ENCODE measurements at places on chromosomes 2 and 18.

- DNase-seq: no peak
Measured at GRCh38 chr2:85032621-85033020, 61.7 kb downstream of the KCMF1 start.

- DNase-seq: no peak
Measured at GRCh38 chr18:27616324-27616723, 431.2 kb upstream of the CHST9 start.

- no peak for DNase-seq
Measured at GRCh38 chr2:148022882-148023281, 2.0 kb downstream of the MBD5 start.

GRCh38 chr18:2244641-2245040, 326.7 kb downstream of the METTL4 start:
- DNase-seq: no peak

GRCh38 chr2:7071154-7071553, 153.9 kb downstream of the RNF144A start:
- no peak for DNase-seq

DNA sequence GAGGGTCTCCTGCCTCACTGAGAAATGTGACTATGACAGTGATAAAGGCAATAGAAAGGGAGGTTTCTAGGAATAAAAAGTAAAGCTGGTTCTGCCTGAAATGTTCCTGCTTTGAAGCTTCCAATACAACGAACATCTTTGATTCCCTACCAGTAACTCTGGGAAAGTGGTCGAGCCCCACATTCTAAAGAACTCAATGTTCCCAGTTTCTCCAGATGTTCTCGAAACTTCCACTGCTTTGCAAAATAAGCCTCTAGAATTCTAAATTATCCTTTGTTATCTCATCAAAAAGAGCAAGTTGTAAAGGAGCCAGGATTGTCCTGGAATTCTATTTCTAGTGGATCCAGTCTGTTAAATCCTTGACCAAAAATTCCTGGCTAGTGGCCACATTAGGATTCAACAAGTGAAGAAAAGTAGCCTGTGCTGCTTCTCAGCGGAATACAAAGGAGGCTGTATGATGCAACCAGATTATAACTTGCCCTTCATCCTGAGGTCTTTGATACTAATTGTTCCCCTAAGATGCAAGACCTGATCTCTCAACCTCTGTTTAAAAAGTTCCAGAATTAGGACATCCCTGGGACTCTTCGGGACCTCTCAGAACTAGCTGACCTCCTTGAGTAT, 8.4 kb downstream of the SCN7A start:
- DNase-seq: no peak

Data from stimulated activated CD8-positive, alpha-beta memory T cell treated with anti-CD3 and anti-CD28 coated beads, Interleukin-7, amount 100 ng/mL, for 1 hour (primary cell).